ENCODE measurements at places on chromosomes 16 and 17.
A peak's percentile ranks its signal among the peaks of the same experiment; 100 is the strongest.

- no peak for DNase-seq
Observed at GRCh38 chr17:17816831-17817551, 19.8 kb downstream of the SREBF1 start.

GRCh38 chr17:72273289-72274056 is 152.7 kb downstream of the SOX9 start:
- no peak for DNase-seq

GRCh38 chr17:63279498-63280230 is 166.4 kb downstream of the CYB561 start:
- DNase-seq, result no peak

- DNase-seq, result no peak
Observed at GRCh38 chr16:15778999-15779614, 77.7 kb downstream of the MYH11 start.

DNA sequence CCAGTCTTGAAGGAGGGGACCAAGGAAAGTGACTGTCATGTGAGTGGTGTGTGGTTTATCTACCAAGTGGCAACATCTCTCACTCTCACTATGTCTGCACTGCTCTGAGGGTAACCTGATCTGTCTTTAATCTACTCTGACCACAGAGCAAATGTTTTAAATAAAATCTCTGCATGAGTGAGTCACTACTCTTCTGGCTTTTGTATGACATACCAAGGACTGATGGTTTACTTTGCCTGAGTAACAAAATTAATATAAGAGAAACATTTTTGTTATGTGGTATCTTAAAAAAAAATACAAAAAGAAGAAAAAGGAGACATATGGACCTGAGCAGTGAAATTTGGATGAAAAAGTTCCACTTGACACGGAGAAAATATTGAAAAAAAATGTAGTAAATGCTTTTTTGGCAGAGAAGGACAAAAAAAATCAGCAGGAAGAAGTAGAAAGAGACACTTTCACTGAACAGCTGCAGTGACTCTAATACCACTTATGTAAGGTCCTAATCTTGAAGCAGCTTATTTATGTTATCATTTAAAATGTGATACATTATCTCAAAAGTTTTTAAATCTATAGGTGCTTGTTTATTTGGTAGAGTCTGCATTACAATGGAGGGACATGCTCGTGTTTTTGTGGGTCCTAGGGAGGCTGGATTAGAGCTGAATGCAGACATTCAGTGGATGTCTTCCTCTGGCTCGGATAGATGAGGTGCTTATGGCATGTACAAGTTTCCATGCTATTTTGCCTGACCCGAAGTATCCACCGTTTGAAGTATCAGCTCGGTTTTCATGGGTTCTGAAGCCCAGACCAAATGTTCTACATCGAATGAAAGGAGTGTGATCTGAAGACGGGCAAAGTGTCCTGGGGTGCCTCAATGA is 240.7 kb downstream of the MAP2K6 start:
- DNase-seq, result no peak

DNA sequence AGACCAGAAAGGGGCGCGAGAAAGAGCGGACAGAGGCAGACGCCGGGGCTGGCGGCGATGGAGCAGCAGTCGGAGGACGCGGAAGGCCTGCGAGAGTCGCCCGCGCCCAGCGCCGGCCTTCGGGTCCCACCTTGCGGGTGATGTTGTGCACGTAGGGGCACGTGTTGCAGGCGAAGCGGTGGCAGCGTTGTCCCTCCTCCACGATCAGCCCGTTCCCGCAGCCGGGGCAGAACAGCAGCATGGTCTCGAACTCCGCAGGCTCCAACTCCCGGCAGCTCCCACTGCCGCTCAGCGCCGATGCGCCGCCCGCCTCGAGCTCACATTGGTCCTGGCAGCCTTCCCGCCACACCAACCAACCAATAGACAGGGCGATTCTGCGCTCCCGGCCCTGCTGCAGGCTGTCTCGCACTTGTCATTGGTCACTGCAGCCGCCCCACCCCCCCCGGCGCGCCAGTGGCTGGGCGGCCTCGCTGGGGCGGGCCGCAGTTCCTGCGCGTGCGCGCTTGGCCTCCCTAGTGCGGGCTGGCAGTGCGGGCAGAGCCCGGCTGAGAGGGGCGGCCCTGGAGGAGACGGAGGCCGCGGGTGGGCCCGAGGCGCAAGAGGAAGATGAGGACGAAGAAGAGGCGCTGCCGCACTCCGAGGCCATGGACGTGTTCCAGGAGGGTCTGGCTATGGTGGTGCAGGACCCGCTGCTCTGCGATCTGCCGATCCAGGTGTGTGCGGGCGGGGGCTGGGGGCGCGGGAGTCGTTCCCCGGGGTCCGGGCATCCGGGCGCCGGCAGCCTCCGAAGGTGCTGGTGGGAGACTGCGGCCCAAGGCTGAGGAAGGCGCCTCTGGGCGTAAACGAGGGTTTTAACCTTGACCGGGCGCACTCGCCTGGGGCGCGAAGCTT is at the start of the genes POLR3K and SNRNP25:
TSS of gene POLR3K (minus strand) at position 263 of the 891 bp plus-strand sequence. CDS start at position 241, 22 bp downstream.
TSS of gene SNRNP25 (plus strand) at position 483 of the 891 bp plus-strand sequence. CDS start at position 672, 189 bp downstream.
- DNase-seq, result peak; percentile 95

- peak; percentile 58 for DNase-seq
Observed at GRCh38 chr16:51440131-51440889, 289.2 kb upstream of the SALL1 start.

DNA sequence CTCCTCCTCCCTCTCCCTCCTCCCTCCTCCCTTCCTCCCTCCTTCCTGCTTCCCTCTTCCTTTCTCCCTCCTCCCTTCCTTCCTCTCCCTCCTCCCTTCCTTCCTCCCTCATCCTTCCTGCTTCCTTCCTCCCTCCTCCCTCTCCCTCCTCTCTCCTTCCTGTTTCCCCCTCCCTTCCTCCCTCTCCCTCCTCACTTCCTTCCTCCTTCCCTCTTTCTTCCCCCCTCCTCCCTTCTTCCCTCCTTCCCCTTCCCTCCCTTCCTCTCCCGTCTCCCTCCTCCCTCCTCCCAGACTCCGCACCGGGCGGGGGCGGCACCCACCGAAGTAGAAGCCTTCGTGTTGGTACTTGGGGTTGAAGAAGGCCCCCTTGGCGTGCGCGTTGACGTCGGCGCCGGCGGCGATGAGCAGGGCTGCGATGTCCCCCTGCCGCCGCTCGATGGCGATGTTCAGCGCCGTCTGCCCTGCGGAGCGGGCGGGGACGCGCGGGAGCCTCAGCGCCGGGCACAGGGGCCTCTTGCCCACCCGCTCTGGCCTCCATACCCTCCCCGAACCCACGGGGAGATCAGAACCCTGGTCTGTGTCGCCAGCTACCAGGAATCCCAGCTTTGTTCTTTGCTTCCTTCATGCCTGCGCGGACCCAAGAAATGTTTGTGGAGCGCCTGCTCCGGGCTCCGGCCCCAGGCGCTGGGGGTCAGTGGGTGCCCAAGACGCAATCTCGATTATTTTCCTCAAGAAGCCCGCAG is 22.2 kb downstream of the TRPV3 start:
- DNase-seq, result peak; percentile 84

DNA sequence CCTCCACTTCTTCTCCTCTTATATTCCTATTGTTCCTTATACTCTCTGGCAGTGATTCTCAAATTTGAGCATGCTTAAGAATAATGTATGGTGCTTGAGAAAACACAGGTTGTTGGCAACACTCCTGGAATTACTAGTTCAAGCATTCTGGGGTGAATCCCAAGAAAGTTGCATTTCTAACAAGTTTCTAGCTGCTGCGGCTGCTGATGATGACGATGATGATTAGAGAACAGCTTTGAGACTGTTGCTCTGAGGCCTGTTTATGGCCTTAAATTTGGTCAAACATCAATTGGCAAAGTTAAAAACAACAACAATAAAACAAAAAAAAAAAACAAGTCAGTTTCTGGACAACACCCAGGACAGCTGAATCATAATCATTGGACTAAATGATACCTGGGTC is 961.9 kb downstream of the CDH11 start:
- no peak for DNase-seq

- DNase-seq, result no peak
Observed at GRCh38 chr16:15907863-15908478, 19.6 kb upstream of the CEP20 start.

DNA sequence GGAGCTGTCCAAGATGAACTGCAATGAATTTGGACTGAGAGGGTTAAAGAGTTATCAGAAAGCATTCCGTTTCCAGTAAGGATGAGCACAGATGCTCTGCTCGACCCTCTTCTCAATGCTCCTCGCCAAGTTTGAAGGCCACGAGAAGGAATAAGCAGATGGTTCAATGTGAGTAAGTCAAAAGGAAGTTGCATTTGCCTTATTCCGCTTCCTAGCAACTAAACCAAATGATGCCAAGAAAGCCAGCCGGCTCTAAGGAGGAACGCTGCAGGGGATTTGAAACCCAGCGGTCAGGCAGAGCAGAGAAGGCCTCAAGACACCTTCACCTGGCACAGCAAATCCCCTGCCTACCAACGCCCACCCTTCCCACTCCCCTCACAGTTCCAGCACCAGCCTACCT is 52.1 kb upstream of the CNEP1R1 start:
- DNase-seq, result no peak

DNA sequence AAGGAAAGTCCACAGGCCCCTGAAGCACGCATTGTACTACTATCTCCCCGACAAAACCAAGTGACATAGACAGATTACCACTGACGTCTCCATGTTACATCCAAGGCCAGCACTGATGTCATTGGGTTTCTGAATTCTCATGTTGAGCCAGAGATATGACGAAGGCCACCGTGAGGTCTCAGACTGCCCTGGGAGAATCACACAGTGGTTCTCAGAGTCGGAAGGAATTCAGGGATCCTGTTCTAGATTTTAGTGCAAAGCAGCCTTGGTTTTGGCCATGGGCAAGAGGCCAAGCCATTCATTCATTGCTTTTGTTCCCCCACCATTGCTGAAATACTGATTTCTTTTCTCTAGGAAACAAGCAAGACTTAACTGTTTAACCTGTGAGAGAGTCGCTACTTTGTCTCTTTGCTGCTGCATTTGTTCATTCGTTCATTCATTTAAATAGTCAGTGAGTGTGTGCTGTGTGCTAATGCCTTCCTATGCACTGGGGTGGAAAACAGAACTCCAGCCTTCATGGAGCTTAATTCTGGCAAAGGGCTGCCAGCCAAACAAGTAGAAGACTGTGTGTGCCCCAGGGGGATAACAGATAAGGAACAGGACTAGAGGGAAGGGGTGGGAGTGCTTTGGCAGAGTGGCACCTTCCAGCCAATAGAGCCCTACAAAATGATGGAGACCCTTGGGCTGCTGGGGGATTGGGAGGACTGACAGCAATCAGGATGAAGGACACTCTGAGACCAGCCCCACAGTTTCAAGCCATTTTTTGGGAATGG is 222.3 kb downstream of the MSI2 start:
- no peak for DNase-seq

- no peak for DNase-seq
Observed at GRCh38 chr17:68599091-68599490, 2.1 kb downstream of the FAM20A start.

DNA sequence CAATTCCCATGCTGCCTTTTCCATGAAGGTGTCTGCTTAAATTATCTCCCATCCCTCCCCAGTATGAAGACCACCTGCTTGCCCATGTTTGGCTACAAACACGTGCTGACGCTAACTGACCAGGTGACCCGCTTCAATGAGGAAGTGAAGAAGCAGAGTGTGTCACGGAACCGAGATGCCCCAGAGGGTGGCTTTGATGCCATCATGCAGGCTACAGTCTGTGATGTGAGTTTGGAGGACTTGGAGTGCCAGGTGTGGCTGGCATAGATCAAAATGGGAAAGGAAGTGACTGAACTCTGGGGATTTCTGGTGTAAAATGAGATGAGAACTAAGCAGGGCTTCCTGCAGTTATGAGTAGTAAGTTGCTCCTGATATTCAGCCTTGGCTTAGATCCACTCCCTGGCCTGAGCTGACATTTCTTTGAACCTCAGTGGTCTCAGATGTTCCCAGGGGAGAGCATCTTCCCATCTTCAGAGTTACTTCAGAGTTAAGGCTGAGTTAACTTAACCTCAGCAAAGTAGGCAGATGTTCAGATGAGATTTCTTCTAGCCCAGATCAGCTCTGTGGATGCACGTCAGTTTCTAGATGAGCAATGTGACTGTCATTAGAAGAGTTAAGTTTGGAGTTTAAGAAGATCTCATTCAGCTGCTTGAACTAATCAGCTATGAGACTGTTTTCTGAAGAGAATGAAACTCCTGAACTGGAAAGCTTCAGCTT is 32.7 kb downstream of the ITGB3 start:
- DNase-seq, result no peak

- DNase-seq, result no peak
Observed at GRCh38 chr16:81590714-81591544, 146.3 kb downstream of the CMIP start.

- no peak for DNase-seq
Observed at GRCh38 chr16:3274947-3275346, 8.3 kb upstream of the ZNF263 start.

GRCh38 chr16:22014271-22014873 is 6.5 kb downstream of the MOSMO start:
- DNase-seq, result no peak

GRCh38 chr17:80517641-80518040 is 27.0 kb upstream of the RPTOR start:
- DNase-seq, result no peak

DNA sequence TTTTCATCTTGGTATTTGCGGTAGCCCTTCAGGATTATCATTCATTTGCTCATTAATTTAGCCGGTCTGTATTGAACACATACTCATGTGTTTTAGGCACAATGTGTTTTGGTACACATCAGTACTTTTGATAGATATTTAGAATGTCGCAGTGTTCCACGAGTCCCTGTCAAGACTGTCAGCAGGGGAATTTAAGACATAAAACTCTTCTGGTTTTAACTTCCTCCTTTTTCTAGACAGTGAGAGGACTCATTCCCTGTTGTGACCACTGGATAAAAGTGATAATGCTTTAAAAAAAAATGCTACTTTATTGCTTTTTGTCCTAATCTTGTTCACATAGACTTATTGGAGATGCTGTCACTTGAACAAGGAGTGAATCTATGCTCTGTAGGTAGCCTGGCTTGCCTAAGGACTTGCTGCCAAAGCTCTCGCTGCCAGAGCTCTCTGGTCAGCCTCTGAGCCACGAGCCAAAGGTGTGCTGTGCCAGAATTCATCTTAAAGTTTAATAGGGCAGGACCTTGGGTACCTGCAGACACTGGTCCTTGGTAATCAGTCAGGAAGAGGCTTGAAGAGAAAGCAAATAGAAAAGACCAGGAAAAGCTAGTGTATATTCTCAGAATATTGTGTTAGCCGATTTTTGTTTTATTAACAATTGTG is 5.4 kb downstream of the DCAF7 start:
- no peak for DNase-seq

- DNase-seq, result no peak
Observed at GRCh38 chr17:67400193-67400592, 23.1 kb downstream of the PITPNC1 start.

DNA sequence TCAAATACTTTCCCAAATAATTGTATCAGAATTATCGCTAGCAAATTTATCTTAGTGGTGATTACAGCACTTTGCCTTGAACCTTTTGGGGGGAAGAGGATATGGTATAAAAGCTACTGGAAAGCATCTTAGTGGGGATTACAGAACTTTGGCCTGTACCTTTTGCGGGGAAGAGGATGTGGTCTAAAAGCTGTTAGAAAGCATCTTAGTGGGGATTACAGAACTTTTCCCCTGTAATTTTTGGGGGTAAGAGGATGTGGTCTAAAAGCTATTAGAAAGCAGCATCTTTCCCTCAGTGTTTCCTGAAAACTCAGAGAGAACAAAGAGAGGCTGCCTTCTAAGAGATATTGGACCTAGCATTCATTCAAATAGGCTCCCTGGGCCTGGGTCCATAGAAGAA is 4.1 kb downstream of the SLFN12 start:
- DNase-seq, result no peak

- no peak for DNase-seq
Observed at GRCh38 chr16:1818873-1819525, 7.6 kb downstream of the HAGH start.

- no peak for DNase-seq
Observed at GRCh38 chr17:38970804-38971203, 3.6 kb upstream of the FBXO47 start.

GRCh38 chr16:2278272-2278608 is 10.3 kb upstream of the RNPS1 start:
- DNase-seq, result no peak

GRCh38 chr17:77725846-77726245 is 232.7 kb upstream of the TNRC6C start:
- DNase-seq, result no peak
